NCI-H748 treated with DMSO at 0.1 percent for 48 hours (cell line): ENCODE measurements at places on chromosomes 1 and 21.

- peak; percentile 33 for DNase-seq
Observed at GRCh38 chr1:164320790-164321731, 237.9 kb upstream of the PBX1 start.

DNA sequence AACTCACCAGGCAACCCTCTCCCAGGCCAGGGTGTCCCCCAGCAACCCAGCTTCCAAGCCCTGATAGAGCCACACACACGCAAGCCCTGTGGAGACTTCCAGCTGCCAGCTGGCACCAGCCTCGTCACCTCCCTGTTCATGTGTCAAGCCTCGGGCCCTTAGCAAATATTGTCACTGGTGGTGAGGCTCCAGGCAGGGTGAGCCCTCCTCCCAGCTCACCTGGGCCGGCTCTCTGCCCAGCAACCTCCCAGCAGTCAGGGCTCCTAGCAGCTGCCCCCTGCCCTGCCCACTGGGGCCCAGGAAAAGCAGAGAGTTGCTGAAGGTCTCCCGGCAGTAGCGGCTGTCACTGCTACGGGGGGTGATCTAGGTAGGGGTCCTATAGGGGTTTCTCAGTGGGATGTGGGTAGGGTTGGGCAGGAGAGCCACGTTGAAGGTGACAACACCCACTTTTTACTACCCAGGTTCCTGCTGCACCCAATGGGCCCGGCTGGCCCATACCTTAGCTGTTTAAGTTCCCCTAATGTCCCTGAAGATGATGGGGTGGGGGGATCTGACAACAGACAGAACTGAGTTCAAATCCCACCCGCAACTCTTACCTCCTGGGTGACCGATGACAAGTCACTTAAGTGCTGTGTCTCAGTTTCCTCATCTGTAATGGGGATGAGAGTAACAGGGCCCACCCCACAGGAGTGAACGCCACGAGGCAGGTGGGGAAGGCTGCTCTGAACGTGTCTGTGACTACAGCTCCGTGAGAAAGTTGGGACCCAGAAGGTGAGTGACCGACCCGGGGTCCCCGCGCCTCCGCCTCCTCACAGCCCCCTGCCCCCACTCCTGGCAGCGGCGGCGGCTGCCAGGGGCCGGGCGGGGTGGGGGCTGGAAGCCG lies 678 bp downstream of the TTC39A start:
- DNase-seq, result peak; percentile 14

- DNase-seq, result no peak
Observed at GRCh38 chr1:150146849-150147542, 2.7 kb upstream of the PLEKHO1 start.

- no peak for DNase-seq
Observed at GRCh38 chr1:245578771-245579170, 424.0 kb downstream of the KIF26B start.

DNA sequence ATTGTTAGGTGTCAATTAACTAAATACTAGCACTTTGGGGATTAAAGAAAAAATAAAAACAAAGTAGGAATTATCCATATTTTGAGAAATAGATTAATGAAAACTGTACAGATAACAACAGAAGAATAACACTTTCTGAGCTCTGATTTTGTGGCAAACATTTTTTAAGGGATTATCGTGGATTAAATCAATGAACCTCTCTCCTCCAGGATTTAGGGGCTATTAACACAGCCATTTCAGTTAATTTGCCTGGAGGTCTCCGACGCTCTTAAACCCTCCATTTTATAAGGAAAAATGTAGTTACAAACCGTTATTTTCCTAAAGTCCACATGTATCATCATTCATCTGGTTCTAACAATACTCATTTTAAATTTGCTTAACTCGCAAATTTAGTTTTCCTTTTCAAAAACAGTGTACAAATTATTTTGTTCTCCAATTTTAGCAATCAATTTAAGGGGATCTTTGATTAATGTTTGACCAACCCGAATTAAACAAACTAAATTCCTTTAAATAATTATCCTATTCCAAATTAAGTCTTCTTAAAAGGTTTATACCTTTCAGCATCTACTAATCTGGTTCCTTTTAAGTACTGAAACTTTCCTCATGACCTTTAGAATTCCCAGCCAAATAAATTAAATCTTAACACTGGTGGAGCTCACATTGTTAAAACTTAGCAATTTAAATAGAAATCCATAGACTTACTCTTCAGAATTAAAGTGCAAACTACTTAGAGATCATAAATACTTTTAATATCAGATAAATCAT lies 30.7 kb upstream of the RNF187 start:
- no peak for DNase-seq

DNA sequence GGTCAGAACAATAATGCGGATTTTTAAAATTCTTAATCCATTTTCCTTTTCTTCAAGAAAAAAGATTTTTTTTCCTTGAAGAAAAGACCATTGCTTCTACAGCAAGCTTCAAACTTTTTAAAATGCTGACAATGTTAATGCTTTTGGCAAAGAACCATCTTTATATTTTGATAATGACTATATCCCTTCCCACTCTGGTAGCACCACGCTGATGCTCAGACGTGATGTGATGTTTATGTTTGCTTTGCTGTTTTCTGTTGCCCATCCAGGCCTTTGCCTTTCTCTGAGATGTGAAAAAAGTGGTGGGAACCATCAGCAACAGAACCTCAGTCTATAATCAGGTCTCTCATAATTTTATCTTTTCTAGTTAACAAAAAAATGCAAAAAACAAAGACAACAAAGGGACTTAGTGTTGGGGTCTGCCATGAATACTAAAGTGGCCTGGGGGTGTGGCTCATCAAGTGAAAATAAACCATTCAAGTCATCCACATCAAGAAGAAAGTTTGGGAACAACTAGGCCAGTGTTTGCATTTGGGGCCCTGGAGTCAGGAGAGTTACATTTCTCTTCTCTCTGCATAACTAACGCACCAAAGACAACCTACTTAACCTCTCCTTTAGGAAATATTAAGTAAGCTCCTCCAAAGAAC lies 244.6 kb upstream of the DMRTA2 start:
- DNase-seq, result no peak

DNA sequence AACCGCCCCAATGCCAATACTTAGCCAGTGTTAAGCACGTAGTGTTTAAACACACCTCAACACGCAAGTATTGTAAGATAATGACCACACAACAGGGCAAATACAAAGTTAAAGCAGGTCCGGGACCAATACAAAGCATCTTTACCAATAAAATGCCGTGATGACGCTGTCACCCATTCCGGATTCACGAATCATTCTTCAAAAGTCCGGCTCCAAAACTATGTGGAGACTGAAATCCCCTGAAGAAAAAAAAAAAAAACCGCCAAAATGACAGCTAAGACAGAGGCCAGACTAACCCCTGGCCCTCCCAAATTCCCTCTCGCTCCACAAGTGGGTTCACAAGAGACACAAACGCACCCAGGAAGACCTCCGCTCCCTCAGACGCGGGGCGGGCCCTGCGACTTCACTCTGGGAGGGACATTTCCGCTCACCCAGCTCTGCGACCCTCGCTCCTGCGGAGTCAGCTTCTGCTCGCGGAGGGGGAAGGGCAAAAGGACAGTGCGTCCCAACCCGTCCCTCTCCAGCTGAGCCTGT lies 625 bp upstream of the DARS2 start:
- no peak for DNase-seq

DNA sequence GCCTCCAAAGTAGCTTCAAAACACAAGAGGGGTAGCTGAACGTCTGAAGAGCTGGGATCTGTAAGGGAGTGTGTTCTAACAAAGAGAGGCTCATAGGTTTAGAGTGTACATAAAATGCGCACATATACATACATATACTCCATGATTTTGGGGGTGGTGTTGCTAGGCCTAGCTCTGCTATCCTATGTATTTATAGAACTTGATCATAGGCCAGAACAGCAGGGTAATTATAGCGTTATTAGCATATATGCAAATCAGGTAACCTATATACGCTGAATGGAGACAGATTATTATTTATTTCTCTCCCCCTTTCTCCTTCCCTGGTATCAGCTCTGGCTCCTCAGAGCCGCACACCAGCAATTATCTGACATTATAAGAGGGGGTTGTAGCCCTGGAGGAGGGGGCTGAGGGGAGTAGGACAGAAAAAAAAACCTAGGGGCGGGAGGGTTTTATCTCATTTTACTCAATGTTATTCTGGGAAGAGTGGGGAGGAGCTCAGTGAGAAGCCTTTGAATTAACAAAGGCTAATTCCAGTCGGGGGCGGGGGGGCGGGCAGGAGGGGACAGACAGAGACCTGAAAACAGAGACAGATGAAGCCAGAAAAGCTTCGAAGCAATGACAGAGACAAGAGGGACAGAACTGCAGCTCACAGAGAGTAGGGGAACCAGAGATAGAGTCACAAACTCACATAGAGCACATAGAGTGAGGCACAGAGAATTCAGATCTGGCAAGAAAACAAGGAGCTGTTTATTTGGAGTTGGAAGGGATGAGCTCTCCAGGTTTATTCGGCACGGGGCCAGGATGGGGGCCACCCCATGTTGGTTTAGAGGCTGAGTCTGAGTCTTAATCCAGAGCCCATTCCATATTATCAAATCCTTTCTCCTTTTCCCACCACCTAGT lies 63.0 kb downstream of the RHBG start:
- DNase-seq, result no peak

- no peak for DNase-seq
Observed at GRCh38 chr1:97938285-97938642, 17.4 kb upstream of the DPYD start.

DNA sequence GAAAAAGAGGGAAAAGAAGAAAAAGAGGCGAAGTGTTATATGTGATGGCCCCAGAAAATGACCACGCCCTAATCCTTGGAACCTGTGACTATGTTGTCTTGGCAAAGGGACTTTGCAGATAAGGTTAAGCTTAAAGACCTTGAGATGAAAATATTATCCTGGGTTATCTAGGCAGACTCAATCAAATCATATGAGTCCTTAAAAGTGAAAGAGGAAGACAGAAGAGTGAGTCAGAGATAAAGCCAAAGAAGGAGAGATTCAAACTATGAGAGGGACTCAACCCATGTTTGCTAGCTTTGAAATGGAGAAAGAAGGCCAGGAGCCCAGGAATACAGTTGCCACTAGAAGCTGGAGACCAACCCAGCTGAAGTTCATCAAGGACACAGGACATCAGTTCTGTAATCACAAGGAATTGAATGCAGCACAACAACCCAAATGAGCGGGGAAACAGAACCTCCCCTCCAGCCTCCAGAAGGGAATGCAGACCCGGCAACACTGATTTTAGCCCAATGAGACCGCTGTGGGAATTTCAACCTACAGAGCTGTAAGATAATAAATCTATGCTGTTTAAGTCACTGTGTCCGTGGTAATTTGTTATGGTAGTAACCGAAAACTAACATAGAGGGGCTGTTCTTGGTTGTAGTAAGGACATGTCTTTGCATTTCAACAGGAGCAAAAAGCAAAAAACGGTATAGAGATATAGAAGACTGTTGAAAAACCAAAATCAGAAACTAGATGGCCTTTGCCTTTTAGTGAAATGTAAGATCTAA lies 4.2 kb upstream of the RGS8 start:
- DNase-seq, result no peak

GRCh38 chr1:190226006-190226405 lies 251.7 kb downstream of the BRINP3 start:
- DNase-seq, result no peak
